CD8-positive, alpha-beta memory T cell (primary cell): ENCODE measurements at places on chromosomes 11 and 22.

GRCh38 chr11:132030896-132031295, 660.5 kb downstream of the NTM start:
- DNase-seq, result no peak

- DNase-seq, result no peak
These were observed 212.4 kb upstream of the C11orf87 start for GRCh38 chr11:109209572-109209971.

- no peak for DNase-seq
These were observed 10.0 kb downstream of the OR51L1 start for GRCh38 chr11:5004424-5005274.

GRCh38 chr11:112294688-112295340, 34.2 kb upstream of the PLET1 start:
- DNase-seq, result no peak

DNA sequence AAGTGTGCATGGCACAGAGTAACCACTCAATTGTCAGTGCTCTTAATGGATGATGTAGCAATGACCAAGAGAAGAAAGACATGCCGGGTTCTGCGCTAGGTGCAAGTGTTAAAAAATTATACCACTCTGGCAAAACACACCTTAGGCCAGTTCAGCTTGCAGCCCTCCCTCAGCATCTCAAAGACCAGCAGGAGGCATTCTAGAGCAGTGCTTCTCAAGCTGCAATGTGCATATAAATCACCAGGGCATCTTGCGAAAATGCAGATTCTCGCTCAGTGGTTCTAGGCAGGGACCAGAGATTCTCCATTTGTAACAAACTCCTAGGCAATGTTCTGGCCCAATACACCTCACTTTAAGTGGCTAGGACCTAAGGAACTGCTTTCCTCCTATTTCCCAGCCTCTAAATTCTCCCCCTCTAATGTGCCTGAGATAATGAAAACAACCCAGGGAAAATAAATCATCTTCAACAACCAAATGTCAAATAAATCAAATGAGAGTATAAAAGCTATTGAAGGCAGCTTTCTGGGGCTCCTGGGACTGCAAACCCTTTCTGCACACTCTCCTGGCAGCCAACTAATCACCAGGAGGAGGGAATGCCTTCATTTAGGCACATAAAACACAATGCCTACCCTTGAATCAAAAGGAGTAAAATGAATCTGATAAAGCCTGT, 337.2 kb upstream of the API5 start:
- no peak for DNase-seq

GRCh38 chr11:126698576-126698975, 302.0 kb downstream of the KIRREL3 start:
- no peak for DNase-seq

- DNase-seq, result no peak
These were observed 67.3 kb downstream of the MCHR1 start for GRCh38 chr22:40746428-40747220.

GRCh38 chr22:31442768-31443489, 43.5 kb downstream of the DRG1 start:
- no peak for DNase-seq

DNA sequence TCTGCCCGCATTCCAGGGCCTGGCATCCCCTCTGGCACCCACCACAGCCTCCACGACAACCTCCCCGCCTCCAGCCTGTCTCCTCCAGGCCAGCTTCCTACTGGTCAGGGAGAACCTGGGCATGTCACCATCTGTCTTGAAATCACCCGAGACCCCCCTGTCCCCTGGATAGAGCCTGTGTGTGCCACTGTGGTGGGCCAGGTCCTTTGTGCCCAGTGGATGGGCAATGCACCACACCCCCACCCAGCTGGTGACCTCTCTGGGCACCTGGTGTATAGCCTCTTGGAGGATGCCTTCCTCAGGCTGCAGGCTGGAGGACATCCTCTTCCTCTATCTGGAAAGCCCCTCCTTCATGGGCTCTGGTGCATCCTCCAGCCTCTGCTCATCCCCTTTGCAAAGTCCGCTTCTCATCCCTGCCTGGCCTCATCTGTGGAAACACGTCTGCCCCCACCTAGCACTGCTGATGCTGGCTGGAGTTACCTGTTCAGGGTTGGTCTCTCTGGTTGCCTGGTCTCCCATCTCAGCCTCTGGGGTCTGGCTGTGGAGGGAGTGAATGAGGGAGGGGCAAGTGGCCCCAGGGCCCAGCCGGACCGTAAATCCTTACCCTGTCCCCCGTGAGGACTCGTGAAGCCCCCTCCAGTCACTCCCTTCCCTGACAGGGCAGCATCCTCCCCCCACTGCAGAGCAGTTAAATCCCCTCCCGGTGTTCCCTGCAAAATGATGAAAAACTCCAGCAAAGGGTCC, 589.6 kb downstream of the TBC1D22A start:
- no peak for DNase-seq

DNA sequence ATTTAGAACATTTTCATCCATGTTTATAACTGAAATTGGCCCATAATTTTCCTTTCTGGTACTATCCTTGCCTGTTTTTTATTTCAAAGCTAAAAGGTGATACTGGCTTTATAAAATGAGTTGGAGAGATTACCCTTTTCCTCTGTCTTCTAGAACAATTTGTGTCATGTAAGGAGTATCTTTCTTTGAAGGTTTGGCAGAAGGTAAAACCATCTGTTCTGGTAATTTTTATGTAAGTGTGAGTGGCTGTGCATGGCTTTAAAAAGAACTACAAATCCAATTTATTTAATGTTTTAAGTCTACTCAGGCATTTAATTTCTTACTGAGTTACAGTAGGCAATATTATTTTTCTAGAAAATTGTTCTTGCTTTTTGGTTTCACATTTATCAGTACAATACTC, 7.7 kb upstream of the MRGPRD start:
- DNase-seq, result no peak

GRCh38 chr11:122755409-122755808, 82.9 kb upstream of the CRTAM start:
- DNase-seq, result no peak

- DNase-seq, result no peak
These were observed 116.4 kb downstream of the FAR1 start for GRCh38 chr11:13784855-13785254.

DNA sequence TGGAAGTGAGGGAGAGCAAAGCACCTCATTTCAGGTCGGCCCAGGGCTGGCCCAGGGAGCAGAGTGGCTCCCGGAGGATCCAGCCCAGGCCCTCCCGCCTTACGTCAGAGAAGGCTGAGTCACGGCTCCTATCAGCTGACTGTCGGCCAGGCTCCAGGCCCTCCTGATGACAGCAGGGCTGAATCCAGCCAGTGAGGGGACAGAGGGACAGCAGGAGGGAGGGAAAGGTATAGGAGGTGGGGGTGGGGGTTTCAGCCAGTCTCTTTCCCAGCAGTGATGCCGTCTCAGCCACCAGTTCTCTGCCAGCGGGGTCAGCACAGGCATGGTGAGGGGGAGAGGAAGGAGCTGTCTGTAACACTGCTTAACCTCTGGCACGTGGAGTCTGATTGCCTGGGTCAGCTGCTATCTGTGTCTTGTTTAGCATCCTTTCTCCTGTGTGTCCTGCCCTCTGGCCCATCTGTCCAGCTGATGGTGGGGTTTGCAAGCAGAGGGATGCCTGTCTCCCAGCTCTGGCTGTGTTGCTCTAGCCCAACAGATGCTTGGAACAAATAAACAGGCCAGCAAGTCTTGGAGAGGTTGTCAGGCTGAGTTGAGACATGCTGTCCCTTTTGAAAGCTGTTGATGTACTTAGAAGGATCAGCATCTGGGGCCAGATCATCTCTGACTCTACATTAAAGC, 74.0 kb downstream of the ADAMTS15 start:
- no peak for DNase-seq

DNA sequence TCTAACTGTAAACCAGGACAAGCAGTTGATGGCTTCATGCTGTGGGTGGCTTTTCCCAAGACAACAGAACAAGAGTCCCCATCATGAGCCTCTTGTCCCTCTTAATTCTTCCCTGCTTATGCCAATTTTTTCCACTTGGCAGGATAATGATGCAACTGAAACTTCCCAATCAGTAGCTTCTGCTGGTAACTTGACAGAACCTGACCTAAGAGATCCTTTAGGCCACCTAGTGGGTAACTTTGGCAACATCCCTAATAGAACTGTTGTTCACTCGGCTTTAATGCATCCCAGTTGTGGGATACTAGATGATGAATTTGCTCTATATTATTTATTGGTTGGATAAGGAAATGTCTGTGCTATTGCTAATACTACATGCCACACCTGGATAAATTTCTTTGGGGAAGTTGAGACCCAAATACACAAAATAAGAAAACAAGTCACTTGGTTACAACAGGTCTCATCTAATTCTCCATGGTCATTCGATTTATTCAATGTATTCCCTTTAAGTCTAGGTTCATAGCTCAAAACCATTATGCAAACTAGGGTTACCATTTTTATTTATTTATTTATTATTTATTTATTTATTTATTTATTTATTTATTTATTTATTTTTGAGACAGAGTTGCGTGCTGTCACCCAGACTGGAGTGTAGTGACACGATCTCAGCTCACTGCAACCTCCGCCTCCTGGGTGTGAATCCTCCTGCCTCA, 41.4 kb upstream of the NFAM1 start:
- DNase-seq, result peak; percentile 3

GRCh38 chr22:16974298-16975084, 33.5 kb downstream of the GAB4 start:
- no peak for DNase-seq
